ENCODE measurements at places on chromosomes 7 and 10.

- no peak for DNase-seq
These were observed 7.1 kb upstream of the KLF6 start for GRCh38 chr10:3791974-3792633.

DNA sequence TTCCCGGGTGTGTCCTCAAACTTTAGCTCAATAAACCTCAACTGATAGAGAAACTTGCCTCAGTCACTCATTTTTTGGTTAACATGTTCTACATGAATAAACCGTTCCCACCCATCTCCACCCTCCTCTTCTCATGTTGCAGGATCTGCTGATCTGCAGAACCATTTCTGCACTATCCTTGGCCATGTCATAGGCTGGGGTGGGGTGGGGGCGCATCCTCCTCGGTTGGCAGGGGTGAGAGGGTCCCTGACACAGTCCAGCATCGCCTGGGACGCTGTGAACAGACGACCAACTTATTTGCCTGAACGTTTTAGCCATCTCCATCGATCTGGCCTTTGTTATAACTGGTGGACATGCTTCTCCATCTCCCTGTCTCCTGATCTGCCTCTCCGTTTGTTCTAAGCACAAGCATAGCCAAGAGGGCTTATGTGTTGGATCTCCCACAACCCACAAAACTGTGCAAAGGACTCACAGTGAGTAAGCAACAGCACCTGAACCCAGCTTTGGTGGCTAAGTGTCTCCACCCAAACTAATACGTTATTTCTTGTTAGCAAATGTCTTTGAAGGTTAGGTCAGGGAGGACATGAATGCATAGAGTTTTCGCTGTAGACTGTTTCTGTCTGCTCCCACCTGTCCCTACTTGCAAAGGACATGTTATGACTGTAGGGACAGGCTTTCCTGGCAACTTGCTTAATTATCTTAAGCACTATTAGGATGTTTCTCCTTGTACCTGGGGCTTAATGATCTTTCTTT is 51.7 kb downstream of the PRKCQ start:
- DNase-seq = no peak

DNA sequence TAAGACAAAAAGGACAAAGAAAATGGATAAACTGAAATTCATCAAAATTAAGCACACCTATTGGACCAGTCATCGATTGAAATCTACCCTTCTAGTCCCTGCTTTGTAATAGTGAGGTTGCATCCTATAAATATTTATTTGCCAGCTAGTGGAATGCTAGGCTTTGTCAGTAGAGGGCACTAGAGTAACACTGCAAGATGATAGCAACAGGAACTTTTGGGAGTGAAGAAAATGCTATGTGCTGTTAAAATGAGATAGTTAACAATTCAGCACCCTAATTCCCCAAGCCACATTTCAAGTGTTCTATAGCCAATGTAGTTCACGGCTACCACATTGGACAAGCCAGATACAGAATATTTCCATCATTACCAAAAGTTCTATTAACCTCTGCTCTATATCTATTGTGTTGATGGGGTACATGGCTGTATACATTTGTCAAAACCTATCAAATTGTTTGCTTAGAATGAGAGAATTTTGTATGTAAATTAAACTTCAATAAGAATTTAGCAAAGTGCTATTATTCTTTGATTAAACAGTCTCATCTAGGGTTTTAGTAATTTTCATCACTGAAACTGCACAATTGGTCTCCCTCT is 69.8 kb downstream of the LSMEM1 start:
- DNase-seq = peak; percentile 67

DNA sequence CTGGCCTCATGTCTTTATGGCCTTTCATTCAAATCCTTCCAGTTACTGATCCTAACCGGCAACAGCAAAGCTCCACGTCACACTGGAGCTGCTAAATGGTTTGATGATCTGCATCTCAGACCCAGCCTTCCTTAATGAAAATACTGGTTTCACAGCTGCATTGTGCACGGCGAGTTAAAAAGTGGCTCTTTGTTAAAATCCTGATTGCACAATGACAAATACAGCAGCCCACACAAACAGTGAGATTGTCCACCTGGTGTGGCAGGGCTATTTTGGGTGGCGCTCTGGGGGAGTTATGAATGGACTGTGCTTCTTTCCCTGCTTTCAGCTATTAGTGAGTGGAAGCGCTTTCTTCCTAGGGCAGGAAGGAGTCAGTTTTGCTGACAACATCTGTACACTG is 63.4 kb upstream of the C1QL3 start:
- no peak for DNase-seq

DNA sequence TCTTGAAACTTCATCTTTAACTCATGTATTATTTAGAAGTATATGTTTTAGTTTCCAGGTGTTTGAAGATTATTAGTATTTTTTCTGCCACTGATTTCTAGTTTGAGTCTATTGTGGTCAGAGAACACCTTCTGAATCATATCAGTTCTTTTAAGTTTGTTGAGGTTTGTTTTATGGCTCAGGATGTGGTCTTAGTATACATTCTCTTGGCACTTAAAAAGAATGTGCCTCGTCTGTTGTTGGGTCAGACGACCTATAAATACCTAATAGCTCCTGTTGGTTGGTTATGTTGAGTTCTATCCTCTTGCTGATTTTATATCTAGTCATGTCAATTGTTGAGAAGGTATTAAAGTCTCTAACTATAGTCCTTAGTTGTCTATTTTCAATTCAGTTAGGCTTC is 15.9 kb downstream of the TDRD1 start:
- no peak for DNase-seq

DNA sequence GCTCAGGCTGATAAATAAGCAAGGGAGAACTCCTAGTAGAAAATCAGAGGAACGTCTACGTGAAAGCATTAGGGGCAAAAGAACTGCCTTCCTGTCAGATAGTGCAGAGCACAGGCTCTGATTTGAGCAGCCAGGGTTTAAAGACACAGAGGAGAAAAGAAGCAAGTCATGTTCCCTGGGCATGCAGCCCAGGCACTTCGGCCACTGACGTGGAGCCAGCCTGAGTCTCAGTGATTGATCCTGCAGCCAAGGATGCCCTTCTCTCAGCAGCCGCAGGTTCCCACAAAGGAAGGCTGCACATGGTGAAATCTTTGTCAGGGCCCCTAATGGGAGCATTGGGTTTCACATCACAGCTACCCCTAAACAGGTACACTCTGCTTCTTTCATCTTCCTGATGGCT is 161.7 kb upstream of the HPS1 start:
- DNase-seq = no peak

DNA sequence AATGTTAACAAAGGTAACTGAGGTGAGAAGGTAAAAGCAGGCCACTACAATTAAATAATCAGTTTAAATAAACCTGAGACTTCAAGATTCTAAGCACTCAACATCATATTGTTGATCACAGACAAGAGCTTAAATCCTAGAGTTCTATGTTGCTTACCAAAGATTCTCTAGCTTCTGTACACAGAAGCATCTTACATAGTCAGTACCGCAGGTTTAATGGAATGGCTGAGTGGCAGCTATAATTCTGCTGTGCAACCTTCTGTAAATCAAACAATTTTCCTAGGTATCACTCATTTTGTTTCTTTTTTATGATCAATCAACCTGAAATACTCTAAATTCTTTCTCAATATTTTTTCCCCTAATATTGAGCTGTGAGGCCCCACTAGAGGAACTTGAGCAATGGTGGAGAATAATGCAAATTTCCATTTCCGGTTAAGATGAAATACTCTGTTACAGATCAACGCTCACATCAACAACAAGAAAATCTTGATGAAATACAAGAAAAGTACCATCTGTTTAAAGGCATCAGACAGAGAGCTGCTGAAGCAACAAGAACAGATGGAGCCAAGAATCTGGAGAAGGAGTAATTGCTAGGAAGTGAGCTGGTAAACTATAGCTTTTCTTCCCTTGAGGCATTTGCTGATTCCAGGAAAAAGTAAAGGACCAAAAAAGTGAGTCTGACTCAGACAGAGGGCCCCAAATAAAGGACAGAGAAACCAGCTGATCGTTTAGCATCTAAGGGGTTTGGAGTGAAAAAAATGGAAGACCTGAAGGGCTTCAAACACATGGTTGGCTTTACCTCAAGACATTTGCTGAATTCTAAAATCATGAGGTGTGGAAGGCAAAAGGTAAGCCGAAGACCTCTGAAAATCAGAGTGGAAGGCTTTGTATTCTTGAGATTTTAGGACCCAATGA is 22.6 kb downstream of the PNPLA8 start:
- no peak for DNase-seq

DNA sequence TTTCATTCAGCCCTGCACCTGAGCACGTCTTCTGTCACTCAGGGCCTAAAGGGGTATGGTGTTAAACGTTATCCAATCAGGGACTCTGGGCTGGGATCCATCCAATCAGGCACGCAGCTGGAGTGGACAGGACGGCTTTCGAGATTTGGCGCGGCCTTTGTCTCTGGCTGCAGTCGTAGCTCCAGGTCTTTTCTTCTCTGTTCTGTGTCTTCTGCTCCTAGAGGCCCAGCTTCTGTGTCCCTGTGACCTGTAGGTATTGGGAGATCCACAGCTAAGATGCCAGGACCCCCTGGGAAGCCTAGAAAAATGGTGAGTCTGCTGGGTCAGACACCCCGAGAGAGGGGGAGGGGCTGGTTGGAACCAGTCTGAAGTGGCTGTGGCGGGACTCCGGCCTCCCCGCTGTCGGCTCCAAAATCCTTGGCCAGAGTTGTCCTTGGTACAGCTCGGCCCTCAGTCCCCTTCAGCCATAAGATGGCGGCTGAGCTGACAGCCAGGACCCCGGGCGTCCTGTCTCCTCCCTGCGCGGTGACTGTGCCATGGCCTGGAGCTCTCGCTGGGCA is 11.7 kb upstream of the ZNF680 start:
- DNase-seq = no peak

DNA sequence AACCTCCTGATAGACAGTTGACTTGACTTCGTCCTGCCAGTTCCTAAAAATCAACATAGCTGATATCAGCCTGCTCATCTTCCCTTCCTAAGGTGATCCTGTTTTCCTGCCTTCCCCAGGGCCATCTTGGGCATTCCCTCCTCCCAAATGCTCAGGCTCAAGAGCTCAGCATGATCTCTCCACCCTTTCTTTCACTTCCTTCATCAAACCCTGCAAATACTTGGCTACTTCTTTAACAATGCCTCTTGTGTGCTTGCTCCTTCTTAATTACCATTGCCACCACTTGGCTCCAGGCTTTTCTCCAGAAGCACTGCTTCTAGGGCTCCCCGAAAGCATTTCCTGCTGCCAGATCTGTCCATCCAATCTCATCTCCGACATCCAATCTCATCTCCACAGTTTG is 7.3 kb downstream of the FSCN3 start:
- no peak for DNase-seq

DNA sequence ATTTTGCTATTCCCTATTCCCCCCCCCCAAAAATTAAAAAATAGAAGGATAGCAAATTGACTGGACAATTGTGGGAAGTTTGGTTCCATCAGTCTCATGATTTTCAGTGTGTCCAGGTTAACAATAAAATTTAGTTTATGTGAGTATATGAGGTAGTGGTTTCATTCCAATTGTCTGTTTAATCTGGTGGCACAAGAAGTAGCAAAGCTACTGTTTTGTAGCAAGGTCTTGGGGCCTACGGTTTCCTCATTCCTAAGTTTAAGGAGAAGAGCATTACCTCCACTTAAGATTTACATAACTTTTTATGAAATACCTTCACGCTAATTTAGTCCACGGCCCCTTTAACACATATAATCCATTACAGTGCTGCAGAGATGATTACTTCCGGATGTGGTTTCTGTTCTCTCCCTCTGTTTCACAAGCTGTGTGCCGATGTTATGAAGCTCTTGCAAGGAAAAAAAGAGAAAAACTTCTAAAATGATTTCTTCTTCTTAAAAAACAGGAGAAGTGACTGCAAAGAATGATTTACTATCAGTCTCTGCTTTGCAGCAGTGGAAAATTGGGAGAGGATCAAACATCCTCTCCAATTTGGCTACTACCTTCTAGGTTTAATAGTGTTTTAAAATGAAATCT is 32.7 kb upstream of the NPVF start:
- DNase-seq = peak; percentile 12

DNA sequence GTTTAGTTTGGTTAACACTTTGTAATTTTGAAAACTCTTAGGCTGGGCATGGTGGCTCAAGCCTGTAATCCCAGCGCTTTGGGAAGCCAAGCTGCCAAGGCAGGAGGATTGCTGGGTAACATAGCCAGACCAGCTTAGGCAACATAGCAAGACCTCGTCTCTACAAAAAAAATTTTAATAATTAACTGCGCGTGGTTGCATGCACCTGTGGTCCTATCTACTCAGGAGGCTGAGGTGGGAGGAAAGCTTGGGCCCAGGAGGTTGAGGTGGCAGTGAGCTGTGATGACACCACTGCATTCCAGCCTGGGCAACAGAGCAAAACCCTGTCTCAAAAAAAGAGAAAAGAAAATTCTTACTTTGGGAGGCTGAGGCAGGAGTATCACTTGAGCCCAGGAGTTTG is 18.2 kb downstream of the MYOZ1 start:
- no peak for DNase-seq

GRCh38 chr7:17427924-17428323 is 129.5 kb downstream of the AHR start:
- DNase-seq = no peak

GRCh38 chr10:43524434-43525247 is 49.8 kb downstream of the ZNF239 start:
- DNase-seq = peak; percentile 2

- DNase-seq = no peak
These were observed 369.8 kb upstream of the SMIM30 start for GRCh38 chr7:113487925-113488731.

- no peak for DNase-seq
These were observed 430.9 kb downstream of the ACTR3B start for GRCh38 chr7:153190452-153190851.

- DNase-seq = no peak
These were observed 377.0 kb downstream of the TCERG1L start for GRCh38 chr10:130934293-130935127.

DNA sequence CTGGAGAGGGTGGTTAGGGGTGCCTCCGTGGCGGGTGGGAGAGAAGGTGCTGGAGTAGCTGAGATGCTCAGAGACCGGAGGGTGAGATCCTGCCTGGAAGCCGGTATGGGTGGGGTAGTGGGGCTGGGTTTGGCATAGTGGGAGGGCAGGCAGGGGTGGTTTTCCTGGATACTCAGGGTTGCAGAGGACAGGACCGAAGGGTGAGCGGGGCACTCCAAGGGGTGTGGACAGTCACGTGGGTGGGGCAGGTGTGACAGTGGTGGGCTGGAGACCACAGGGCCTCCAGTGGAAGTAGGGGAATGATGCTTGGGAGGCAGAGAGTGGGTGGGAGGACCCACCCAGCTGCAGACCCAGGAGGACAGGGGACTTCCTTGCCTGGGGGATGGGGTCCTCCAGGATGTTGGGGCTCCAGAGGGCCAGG is 1.9 kb downstream of the SCART1 start:
- DNase-seq = no peak

DNA sequence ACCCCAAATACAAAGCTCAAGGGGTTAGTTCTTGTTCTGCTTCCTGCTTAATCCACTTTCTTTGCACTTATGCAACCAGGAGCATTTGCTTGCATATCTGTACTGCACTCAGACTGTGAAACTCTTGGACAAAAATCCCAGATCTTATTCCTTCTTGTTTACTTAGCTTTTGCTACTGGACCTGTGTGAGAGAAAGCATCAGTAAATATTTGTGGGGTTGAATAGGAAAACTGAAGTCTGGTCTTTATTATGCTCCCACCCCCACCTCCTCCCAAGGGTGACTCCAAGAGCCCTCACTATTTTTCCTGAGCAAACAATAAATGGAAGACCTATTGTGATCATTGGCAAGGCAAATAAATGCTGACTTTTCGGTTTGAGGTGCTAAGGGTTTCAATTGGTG is 57.1 kb upstream of the VSTM2A start:
- DNase-seq = no peak

Data from small intestine (tissue), 16 donors.